Mononuclear cell (primary cell): ENCODE measurements at places on chromosomes 1 and 21. TPM values are rescaled to one million over a fixed set of nuclear protein-coding genes. Genes with fewer than 3 reads are reported as not detected.

Gene NR5A2
- total RNA-seq = not detected

Gene PRR9
- total RNA-seq = not detected

Gene SYNC
- total RNA-seq = 0.10 TPM

Gene CZIB
- 24.8 TPM for total RNA-seq

Gene PDC
- not detected for total RNA-seq

Gene TLCD4
- 0.21 TPM for total RNA-seq

Gene CACNA1S
- total RNA-seq = not detected
